Uterus (tissue), 4 donors: ENCODE measurements at places on chromosomes 4 and X. TPM values are rescaled to one million over a fixed set of nuclear protein-coding genes. Genes with fewer than 3 reads are reported as not detected.

The POLN gene
- total RNA-seq: 0.26 TPM

The ZNF630 gene
- total RNA-seq: 3.8 TPM

The AMBN gene
- not detected for total RNA-seq

The BEX2 gene
- total RNA-seq: not detected

The NPY2R gene
- total RNA-seq: not detected

The AMER1 gene
- total RNA-seq: 11.9 TPM

The CSTF2 gene
- total RNA-seq: 11.1 TPM

The RXFP1 gene
- total RNA-seq: 11.3 TPM

DNA sequence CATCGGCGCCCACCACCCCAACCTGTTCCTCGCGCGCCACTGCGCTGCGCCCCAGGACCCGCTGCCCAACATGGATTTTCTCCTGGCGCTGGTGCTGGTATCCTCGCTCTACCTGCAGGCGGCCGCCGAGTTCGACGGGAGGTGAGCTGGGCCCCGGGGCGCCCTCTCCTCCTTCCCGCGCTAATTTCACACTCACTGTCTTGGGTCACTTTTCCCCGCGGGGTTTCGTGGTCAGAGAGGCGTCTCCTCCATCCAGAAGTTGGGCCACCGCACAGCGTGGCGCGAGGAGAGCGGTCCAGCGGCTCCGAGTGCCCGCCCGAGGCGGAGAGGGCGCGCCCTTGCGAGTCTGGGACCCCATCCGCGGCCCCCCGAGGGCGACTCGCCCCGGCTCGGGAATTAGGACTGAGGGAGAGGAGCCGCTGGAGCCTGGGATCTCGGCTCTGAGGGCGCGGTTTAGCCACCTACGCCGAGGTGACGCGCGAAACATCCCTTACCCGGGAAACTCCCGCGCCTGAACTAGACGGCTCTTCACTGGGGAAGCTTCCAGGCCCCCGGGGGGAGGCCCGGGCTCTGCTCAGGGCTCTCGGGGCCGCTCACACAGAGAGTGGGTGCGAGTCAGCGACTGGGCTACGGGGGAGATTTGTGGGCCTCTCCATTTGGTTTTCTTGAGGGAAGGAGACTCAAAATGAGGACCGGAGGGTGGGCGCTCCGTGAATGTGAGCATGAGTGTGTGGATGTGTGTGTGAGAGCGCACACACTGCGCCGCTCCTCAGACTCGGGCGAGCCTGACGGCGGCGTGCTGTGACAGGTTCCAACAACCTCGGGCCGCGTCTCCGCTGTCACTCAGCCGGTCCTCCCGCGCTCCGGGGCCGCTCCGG is 551 bp downstream of the NPNT start:
- H3K4me1 ChIP-seq: no peaks in the 10 kb centered on the region
- peak overlapping the region; percentile 45 for H3K27ac ChIP-seq
- H3K27me3 ChIP-seq: no peaks in the 10 kb centered on the region
- peak overlapping the region; percentile 40 for H3K4me3 ChIP-seq

DNA sequence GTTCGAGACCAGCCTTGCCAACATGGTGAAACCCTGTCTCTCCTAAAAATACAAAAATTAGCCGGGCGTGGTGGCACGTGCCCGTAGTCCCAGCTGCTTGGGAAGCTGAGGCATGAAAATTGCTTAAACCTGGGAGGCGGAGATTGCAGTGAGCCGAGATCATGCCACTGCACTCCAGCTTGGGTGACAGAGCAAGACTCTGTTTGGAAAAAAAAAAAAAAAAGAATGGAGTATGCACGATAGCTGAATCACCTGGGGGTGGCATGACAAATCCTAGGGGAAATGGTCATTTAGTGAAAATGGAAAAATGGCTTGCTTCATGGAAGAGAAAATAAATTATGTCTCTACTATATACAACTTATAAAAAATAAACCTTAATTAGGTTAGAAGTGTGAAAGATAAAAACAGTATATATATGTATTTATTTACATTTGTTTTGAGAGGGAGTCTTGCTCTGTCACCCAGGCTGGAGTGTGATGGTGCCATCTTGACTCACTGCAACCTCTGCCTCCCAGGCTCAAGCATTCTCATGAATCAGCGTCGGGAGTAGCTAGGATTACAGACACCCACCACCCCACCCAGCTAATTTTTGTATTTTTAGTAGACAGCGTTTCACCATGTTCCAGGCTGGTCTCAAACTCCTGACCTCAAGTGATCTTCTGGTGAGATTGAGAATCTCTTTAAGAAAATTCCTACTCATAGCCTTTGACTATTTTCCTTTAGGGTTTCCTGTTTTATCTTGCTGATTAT is 19.3 kb upstream of the ING2 start:
- no peaks in the 10 kb centered on the region for H3K36me3 ChIP-seq
- DNase-seq: no peak
- H3K27me3 ChIP-seq: no peaks in the 10 kb centered on the region
- H3K4me1 ChIP-seq: no peaks in the 10 kb centered on the region
- no peak overlapping the region for H3K27ac ChIP-seq
- H3K4me3 ChIP-seq: no peak overlapping the region

- H3K27ac ChIP-seq: no peak overlapping the region
- H3K27me3 ChIP-seq: no peaks in the 10 kb centered on the region
Observed at GRCh38 chrX:314781-315595, 3.6 kb downstream of the GTPBP6 start.

DNA sequence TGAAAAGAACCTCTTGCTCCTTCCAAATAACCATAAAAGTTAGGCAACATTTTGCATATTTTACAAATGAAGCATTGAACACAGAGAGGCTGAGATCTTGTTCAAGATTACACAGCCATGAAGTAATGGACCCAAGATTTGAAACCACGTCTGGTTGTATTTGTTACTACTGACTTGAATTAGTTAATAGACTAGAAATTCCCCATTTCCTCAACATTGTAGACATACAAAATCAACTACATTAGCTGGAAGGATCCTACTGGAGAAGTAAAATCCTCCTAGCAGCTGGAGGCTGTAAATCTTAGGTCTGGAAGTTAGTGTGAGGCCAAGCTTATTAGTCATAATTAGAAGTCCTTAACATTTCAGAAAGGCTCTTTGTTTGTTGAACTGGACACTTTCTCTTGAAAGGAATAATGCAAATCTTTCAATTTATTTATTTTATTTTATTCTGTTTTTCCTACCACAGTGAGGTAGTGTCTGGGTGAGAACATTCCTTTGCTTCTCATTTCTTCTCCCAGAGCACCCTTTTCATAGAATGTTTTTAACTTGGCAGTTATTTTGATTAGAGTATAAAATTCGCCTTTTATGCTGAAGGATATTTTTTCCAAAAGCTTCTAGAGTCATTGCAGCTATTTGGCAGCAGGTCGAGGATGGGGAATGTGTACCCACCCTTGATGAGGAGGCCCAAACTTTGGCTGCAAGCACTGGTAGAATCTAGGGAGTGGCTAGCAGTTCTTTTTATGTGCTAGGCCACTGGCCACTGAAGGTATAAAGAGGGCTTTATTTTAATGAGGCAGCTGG is 62.0 kb upstream of the CLNK start:
- no peak overlapping the region for H3K4me3 ChIP-seq
- DNase-seq: no peak
- no peaks in the 10 kb centered on the region for H3K4me1 ChIP-seq

GRCh38 chrX:50072110-50072509 is 128.7 kb downstream of the AKAP4 start:
- H3K36me3 ChIP-seq: no peaks in the 10 kb centered on the region
- H3K27ac ChIP-seq: no peak overlapping the region
- H3K4me3 ChIP-seq: no peak overlapping the region
- H3K4me1 ChIP-seq: no peaks in the 10 kb centered on the region
- DNase-seq: no peak

DNA sequence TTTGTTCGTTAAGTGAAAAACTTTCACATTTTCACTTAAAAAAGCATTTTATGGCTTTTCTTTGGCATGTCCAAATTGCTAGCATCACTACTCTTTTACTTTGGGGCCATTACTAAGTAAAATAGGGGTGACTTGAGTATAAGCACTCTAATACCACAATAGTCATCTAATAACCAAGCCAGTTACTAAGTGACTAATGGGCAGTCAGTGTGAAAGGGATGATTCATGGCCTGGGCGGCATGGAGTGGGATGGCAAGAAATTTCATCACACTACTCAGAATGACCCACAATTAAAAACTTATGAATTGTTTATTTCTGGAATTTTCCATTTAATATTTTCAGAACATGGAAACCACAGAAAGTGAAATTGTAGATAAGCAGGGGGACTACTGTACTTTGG is 60.9 kb downstream of the BMP15 start:
- no peaks in the 10 kb centered on the region for H3K4me1 ChIP-seq
- H3K27me3 ChIP-seq: no peaks in the 10 kb centered on the region
- H3K36me3 ChIP-seq: no peaks in the 10 kb centered on the region
- H3K27ac ChIP-seq: no peak overlapping the region
- DNase-seq: no peak

DNA sequence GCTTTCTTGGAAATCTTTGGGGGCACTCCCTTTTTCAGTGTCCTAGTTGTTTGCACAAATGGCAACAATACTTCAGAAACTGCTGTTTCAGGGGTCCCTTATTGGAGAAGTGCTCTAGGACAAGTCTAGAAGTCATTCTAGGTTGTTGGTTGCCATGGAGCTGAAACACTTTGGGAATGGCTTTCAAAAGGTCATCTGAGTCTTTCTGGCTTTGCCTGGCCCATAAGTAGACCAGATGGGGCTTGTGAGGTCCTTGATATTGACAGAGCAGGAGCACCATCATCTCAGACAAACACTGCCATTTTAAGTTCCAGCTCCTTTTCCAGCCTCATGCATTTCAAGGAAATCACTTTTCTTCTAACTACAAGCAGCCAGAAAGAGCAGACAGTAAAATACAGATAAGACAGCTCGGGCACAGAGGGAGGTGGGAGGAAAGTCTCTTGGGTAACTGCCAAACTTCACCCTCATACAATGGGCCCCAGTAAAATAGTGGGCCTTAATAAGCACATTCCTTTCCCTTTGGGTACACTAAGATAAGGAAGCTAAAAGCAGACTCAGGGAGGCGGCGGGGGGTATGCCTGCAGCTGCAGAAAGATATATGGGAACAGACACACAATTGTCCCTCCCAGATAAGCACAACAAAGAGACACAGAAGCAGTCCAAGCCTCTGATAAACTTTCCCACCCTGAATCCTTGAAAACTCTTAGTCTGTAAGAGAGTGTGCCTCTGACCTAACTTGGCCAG is 8.5 kb upstream of the NXF3 start:
- DNase-seq: no peak
- no peaks in the 10 kb centered on the region for H3K4me1 ChIP-seq
- H3K27ac ChIP-seq: no peak overlapping the region
- H3K27me3 ChIP-seq: no peaks in the 10 kb centered on the region

DNA sequence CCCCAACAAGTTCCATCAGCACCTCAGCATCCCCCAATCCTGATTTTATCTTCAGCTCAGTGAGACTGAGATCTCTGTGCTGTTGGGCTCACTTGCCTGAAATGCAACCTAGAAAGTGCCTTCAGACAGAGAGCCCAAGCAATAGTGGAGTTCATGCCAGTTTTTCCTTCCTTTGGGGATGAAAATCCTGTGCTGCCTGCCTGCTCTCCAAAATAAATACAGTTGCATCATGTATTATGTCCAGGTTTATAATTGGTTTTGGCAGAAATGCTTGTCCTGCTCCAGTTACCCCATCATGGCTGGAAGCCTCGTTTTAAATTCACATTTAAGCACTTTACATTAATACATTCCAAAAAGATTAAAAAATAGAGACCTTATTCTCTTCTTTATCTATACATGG is 1865.5 kb upstream of the TENM3 start:
- H3K4me3 ChIP-seq: no peak overlapping the region
- no peaks in the 10 kb centered on the region for H3K36me3 ChIP-seq
- H3K27ac ChIP-seq: no peak overlapping the region
- no peaks in the 10 kb centered on the region for H3K27me3 ChIP-seq
- H3K4me1 ChIP-seq: no peaks in the 10 kb centered on the region

DNA sequence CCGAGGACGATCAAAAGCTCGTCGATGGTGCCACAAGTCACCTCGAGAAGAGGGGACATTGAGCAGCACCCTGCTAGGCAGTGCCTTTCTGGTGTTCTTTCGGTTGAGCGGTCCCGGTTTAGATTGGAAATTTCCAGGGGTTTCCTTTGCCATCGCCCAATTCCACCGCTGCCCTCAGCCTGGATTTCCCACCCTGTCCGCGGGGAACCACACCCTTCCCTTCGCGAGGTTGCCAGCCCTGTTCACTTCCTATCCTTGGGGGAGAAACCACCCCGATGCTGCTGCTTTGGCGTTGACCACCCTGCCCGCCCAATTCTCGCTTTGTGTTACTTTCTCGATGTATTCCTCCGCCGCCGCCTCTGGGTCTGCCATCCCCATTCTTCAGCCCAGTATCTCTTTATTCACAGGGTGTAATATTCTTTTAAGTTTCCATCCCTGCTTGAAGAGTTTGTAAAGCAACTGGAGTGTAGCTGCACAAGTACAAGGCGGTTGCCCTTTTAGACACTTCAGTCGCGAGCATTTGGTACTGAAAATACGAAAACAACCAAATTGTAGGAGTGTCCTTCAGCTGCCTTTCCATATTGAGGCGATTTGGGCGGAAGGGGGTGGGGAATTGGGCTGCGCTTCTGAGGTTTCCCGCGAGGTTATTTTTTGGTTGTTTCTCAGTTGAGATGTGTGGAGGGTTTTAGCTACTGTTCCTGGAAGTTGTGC is 1.1 kb downstream of the OGT start:
- H3K4me1 ChIP-seq: no peaks in the 10 kb centered on the region
- peak; percentile 30 for DNase-seq
- no peaks in the 10 kb centered on the region for H3K27me3 ChIP-seq
- H3K4me3 ChIP-seq: peak overlapping the region; percentile 55

DNA sequence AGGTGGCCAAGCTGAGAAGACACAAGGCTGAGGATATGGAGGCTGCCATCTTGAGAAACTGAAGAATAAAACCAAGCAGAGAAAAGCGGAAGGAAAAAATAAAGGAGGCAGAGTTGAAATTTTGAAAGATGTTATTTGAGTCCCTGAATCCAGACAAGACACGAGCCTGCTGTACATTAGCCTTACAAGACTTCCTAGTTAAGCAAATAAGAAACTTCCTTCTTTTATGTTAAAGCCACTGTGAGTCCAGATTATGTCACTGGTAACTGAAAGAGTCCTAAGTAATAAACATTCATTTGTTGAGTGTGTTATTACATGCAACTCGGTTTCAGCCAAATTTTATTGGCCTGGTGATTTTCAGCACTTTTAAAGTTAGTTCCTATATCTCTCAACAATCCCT is 30.4 kb downstream of the DRD5 start:
- no peak overlapping the region for H3K27ac ChIP-seq
- H3K27me3 ChIP-seq: no peaks in the 10 kb centered on the region
- no peak for DNase-seq
- H3K4me3 ChIP-seq: no peak overlapping the region

DNA sequence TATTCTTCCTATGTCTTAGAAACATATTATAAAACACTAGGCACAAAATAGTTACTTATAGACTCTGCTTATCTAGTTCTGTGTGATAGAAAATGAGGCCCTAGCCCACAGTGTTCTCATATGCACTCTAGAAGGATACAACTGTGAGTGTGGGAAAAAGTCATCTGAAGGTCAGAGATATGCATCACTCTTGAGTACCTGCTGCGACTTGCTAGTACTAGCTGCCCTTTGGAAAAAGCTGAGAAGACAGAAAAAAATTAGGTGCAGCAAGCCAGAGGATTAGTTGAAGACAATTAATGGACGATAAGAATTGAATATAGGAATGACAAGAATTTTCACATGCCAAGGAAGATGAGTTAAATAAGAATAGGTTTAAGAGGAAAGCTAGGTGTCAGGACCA is 61.3 kb downstream of the MTHFD2L start:
- no peak overlapping the region for H3K27ac ChIP-seq
- H3K4me1 ChIP-seq: no peaks in the 10 kb centered on the region
- no peak overlapping the region for H3K4me3 ChIP-seq
- H3K36me3 ChIP-seq: no peaks in the 10 kb centered on the region

GRCh38 chrX:134020910-134021309 is 35.5 kb upstream of the GPC3 start:
- no peak overlapping the region for H3K4me3 ChIP-seq
- no peaks in the 10 kb centered on the region for H3K36me3 ChIP-seq
- no peaks in the 10 kb centered on the region for H3K4me1 ChIP-seq
